ENCODE measurements at places on chromosomes 3 and 15.

GRCh38 chr3:156655819-156656550, 18.4 kb upstream of the TIPARP start:
- DNase-seq = no peak

DNA sequence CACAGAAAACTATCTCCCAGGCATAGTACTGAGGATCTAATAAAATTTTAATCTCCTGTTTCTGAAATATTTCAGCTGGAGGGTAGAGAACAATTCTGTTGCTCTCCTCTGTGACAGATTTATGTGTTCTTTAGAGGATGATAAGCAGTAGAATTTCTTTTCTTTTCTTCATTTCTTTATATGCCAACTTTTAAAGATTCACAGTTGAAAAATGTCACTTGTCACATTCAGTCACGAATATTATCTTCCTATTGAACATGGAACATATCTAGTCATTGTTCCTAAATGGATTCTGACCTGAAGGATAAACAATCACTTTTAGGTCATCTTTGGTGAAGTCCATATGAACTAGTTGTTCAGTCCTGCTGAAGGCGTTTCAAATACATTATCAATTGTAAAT, 585.5 kb upstream of the DPPA4 start:
- no peak for DNase-seq

GRCh38 chr15:42203891-42204290, 4.2 kb downstream of the VPS39 start:
- no peak for DNase-seq

GRCh38 chr3:114115143-114115542, 58.6 kb downstream of the QTRT2 start:
- DNase-seq = no peak

DNA sequence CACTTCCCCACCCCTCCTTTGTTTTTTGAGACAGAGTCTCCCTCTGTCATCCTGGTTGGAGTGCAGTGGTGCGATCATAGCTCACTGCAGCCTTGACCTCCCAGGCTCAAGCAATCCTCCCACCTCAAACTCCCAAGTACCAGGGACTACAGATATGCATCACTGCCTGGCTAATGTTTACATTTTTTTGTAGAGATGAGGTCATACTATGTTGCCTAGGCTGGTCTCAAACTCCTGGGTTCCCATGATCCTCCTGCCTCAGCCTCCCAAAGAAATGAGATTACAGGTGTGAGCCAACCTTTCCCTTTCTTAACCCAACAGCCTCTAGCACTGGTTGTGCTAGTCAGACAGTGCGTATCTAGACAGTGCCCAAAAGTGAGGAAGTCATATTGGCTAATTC, 6.4 kb upstream of the GATM start:
- no peak for DNase-seq

GRCh38 chr3:50584391-50584790, 15.1 kb downstream of the HEMK1 start:
- no peak for DNase-seq

DNA sequence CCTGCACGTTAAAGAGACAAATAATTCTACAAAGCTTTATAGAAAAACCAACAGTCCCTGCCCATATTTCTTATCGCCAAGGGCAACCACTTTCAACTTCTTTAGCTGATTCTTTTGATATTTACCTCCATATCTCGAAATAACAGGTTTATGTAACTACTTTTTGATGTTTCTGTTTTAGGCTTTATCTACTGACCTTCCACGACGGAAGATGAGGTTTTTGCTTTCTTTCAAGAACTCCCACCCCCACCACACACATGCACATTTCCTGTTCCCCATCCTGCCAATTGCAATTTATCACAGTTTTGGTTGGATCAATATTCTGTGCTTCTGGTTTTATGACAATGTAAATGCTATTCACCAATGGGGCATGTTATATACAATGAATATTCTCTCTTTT, 330.4 kb upstream of the ICE2 start:
- no peak for DNase-seq

- DNase-seq = no peak
These were observed 251.3 kb upstream of the HES1 start for GRCh38 chr3:193884652-193885051.

Data from KBM-7 (cell line).